ENCODE measurements at places on chromosomes 1 and 21.

- no peak for DNase-seq
Measured at GRCh38 chr1:199690496-199690895, 337.0 kb upstream of the NR5A2 start.

DNA sequence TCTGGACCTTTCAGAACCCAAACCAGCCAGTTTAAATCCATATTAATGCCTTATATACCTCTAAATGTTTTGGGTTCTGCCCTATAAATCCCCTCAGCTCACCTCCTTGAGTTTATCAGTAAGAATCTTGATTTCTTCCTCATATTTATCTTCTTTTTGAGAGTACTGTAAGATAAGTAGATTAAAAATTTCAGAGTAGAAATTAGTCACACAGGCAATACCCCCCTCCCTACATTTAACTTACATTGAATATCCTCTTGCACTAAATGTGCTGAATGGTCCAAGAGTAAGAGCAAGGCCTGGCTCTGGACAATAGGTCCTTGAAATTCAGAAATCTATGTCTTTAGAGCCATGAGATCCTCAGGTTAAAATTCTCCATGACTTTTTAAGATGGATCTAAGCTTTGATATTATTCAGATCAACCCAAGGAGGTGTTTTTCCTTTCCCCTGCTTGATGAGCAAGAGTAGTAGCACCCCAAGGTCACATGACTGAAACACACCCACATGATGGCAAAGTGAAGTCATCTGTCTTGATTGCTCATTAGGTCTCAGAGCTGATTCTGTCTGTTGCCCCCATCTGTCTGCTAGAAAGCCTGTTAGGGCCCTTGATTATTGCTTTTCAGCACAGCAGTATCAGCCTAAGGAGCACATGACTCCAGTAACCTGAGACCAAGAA lies 15.8 kb upstream of the NUP210L start:
- DNase-seq: peak; percentile 5

GRCh38 chr21:29436650-29437049 lies 137.9 kb downstream of the BACH1 start:
- no peak for DNase-seq

- no peak for DNase-seq
Measured at GRCh38 chr1:221945669-221946068, 203.8 kb upstream of the DUSP10 start.

DNA sequence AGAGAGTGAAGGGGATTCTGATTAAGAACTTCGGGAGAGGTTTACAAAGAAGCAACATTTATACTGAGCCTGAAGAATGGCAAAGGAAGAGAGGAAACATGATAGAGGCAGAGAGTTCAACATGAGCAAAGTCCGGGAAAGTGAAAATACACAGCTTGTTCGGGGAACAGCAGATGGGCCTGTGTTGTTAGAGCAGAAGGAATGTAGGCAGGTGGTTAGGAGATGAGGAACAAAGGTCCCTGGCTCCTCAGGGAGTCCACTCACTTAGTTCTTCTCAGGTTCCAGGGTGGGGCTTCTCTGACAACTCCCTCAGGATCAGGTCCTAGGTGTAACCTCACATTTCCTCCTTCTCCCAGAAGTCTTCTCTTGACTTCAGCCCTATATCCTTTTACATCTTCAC lies 5.1 kb upstream of the ZNF326 start:
- no peak for DNase-seq

GRCh38 chr1:53987880-53988279 lies 30.1 kb downstream of the LDLRAD1 start:
- no peak for DNase-seq

- DNase-seq: no peak
Measured at GRCh38 chr1:243748706-243749283, 101.2 kb downstream of the AKT3 start.

DNA sequence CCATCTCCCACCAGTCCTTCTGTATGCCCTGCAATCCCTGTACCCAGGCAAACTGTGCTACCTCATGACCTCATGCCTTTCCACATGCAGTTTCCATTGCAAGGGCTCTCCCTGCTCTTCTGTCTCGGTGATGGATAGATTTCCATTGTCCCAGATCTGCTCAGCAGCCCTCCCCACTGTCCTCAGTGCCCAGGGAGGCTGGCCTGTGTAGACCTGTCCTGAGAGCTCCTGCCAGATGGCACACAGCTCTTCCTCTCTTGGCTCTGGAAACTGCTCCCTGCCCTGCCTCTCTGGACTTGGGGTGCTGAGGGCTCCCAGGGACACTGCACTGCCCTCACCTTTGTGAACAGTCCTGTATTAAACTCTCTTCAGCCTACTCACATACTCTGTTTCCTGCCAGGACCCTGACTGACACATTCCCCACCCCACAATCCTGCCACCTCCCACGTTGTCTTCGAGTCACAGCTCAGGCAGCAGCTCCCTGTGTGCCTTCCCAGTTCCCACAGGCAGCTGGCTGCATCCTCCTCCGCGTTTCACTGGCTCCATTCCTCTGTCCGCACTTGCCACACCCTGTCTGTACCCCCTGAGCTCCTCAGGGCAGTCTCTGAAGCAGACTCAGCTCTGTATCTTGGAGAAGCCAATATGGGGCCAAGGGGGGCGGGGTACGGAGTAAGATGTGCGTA lies 57.0 kb downstream of the SPATA46 start:
- no peak for DNase-seq

DNA sequence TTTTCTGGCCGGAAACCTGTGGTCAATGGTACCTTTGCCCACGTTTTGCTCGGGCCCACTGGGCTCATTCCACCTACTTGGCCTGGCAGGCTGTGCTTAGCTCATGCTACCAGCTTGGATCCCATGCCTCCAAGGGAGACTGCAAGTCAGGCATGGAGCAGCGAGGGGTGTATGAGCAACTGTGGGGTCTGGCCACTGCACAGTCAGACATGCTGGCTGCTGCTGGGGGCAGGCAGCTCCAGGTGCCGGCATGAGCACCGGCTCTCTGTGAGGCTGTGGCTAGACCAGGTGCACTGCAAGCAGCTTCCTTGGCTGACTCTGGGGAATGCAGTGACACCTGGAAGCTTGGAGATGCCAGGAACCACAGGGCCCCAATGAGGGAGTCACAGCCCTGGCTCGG lies 161.1 kb upstream of the DUSP10 start:
- no peak for DNase-seq

DNA sequence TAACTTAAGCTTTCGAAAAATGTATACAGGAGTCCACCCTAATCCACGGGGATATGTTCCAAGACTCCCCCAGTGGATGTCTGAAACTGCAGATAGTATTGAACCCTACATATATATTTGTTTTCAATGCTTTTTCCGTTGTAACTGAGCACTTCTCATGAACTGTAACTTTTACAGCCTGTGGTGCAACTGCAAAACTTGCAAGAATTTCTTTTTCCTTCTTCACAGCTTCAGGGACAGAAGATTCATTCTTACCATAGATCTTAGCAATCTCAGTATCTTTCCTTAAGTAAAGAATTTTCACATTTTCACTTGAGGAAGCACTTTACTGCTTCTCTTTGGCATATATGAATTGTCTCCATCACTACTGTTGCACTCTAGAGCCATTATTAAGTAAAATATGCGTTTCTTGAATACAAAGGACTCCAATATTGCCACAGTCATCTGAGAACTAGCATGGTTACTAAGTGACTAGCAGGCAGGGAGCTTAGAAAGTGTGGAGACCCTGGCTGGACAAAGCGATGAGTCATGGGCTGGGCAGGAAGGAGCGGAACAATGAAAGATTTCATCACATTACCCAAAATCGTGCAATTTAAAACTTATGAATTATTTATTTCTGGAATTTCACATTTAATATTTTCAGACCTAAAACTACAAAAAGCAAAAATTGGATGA lies 14.1 kb downstream of the DPYD start:
- no peak for DNase-seq

GRCh38 chr1:210332719-210333398 lies 4.2 kb downstream of the HHAT start:
- no peak for DNase-seq

DNA sequence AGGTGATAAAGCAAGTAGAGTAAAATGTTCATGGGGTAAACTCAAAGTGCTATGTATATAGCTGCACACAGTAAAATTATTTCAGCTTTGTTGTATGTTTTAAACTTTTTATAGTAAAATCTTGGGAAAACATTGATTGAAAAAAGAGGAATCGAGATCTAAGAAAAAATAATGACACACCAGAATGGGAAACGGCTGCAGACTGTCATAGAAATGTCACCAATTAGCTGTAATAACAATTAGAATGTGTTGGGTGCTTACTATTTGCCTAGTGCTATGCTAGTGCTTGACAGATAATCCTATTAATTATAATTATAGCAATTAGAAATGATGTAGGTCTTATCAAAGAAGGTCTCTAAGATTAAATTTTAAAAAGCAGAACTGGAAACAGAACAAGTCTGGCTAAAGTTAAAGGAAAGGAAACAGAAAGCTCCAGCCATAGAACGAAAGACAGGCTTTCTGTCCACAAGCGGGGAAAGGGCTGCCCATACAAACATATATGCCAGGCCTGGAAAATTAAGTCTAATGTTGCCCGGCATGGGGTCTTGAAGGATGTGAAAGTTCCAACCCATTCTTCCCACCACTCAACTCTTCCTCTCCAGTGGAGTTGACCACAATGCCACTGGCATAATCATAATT lies 5.0 kb downstream of the PCNX2 start:
- DNase-seq: no peak

- DNase-seq: no peak
Measured at GRCh38 chr1:24126672-24127023, 14.7 kb upstream of the MYOM3 start.

GRCh38 chr1:77830946-77831345 lies 51.5 kb downstream of the MIGA1 start:
- DNase-seq: no peak

GRCh38 chr1:102174259-102174863 lies 177.6 kb upstream of the OLFM3 start:
- no peak for DNase-seq

DNA sequence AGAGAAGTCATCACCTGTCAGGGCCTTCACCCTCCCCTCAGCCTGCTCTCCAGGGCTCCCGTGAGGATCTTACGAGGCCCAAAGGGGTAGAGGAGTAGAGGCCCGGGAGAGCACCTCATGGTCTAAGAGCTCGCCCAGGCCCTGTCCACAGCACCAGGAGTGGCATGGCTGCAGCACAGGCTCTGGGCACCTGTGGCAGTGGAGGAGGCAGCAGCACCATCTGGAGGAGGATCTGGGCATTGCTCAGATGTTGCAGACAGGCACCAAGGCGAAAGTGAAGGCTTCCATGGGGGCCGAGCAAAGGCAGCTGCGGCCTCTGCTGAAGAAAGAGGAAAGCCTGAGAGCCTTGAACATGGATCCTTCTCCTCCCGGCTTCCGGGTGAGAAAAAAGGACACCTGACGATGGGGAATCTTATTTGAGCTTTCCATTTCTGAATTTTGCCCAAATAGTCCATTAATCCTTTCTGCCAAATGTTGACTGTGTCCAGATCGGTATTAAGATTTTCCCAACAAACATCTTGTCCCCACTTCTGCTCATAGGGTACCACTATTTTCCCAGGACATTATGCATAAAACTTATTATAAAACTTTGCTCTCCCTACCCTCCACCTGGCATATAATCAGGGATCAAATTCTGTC lies 604.7 kb downstream of the PTPRC start:
- DNase-seq: no peak

DNA sequence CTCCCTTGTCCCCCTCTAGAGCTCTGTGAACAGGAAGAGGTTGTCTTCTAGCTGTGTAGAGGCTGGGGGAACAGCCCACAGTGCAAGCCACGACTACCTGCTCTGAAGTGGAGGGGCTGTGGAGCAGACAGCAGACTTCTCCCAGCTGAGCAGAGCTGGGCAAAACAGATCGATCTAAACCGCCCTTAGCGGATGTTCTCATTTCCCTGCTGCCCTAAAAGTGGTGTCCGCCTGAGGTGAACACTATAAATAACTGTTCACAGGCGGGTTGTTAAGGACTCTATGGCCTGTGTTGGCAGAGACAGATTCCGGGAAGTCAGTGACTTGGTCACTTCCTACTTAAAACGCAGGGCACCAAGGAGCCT lies 203.2 kb downstream of the RHOU start:
- no peak for DNase-seq

DNA sequence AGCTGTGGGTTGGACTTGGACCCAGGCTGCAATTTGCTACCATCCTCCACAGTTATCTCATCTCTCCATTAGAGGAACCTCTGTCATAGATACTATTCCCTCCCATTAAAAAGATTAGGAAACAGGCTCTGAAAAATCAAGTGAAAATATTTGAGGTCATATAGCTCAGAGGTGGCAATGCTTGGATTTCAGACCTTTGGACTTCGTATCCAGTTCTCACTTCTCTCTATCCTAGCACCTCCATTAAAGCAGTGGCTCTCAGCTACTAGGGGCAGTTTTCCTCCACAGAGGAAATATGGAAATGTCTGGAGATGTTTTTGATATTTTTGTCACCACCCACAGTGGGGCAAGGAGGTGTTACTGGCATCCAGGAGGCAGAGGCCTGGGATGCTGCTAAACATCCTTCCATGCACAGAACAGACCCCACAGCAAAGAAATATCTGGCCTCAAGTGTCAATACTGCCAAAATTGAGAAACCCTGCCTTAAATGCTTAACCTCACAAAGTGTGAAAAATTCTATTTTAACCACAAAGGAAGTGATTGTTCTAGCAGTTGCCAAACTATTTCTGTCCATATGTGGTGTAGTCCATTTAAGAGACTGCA lies 54.1 kb downstream of the C8A start:
- DNase-seq: no peak

DNA sequence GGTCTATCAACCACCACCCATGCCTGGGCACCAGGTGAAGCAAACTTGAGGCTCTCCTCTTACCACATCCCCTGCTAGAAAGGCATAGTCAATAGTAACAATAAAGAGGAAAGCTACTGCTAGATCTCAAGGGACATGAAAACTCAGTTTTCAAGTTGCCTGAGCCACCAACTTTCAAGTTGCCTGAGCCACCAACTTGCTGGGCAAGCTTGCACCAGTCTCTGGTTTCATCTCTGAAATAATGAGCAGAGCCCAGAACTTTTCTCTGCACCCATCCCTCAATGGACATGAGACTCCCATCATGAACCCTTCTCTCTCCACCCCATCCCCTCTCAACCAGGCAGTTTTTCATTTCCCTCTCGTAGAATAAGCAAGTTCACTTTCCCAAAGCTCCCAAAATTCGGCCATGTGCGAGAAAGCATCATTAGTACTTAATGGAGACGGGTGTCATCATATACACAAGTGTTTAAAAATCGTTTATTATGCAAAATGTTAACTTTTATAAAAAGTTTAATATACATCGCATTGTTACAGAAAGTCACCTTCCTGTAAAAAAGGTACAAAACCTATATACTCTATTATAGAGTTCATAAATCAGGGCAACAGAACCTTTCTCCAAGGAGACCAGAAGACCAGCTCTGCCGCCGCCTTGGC lies 1.7 kb downstream of the ID3 start:
- no peak for DNase-seq

- DNase-seq: no peak
Measured at GRCh38 chr1:107976836-107977235, 11.9 kb upstream of the VAV3 start.

GRCh38 chr1:192349314-192349713 lies 32.5 kb downstream of the RGS21 start:
- DNase-seq: no peak

DNA sequence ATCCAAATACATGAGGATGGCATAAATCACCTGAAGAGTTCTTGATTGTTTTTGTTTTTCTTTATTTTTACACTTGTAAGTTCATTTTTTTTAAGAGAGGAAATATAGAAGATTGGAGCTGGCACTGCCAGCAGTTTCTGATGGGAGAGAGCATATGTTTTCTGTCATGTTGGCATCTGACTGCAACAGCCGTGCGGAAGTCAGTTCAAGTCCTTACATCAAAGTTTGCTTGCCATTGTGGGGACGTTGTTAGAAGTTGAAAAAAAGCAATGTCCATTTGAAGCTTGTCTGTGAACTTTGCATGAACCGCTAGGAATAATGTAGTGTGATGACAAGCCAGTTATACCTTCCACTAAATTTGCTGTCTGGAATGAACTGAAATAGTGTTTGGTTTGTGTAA lies 126.5 kb upstream of the USH2A start:
- no peak for DNase-seq

Data from activated CD4-positive, CD25-positive, alpha-beta regulatory T cell (primary cell).